Hepatic stellate cell (primary cell): ENCODE measurements at places on chromosomes 12 and 14.

- DNase-seq, result no peak
Observed at GRCh38 chr12:77122661-77123060, 57.3 kb upstream of the E2F7 start.

GRCh38 chr12:55516391-55516790 is 24.2 kb downstream of the OR6C68 start:
- no peak for DNase-seq

DNA sequence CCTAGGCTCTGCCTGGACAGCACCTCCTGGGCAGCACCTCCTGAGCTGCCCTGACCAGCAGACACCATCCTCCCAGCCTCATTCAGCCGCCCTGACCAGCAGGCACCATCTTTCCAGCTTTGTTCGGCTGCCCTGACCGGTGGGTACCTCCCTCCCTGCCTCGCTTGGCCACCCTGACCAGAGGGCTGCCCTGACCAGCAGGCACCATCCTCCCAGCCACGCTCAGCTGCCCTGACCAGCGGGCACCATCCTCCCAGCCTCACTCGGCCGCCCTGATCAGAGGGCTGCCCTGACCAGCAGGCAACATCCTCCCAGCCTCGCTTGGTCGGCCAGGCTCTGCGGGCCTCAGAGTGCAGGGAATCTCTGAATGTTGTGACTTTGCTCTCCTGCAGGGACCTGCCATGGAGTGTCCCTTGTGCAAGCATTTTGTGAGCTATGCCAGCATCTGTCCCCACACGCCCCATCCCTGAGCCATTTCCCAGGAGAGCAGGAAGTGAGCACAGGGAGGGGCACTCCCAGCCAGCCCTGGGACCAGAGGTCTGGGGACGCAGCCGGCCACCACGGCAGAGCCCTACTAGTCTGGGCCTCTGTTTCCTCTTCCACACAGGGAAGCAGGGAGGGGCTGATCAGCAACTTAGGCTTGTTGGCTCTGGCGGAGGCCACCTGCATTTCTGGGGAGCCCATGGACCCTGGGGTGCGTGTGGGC is 265.5 kb downstream of the SEC23A start:
- DNase-seq, result no peak

DNA sequence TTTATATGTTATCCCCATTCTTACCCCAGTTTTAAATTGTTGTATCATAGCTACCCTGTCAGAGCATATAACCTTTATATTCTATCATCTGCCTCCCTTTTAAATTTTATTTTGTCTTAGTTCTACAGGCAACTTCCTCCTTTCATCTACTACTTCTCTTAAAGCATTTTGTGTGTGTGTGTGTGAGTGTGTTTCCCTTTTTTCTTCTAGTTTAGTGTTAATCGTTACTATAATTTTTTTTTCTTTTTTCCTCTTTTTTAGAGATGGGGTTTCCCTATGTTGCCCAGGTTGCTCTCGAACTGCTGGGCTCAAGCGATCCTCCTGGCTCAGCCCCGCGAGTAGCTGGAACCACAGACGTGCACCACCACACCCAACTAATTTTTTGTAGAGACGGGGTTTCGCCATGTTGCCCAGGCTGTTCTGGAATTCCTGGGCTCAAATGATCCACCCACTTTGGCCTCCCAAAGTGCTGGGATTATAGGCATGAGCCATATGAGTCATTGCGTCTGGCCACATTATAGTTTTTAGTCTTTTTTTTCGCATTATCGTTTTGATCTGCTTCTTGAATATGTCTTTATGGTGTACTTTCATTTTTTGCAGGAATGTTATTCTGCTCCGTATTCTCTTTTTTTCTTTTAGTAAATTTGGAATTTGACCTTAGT is 33.1 kb upstream of the FBXO34 start:
- no peak for DNase-seq

DNA sequence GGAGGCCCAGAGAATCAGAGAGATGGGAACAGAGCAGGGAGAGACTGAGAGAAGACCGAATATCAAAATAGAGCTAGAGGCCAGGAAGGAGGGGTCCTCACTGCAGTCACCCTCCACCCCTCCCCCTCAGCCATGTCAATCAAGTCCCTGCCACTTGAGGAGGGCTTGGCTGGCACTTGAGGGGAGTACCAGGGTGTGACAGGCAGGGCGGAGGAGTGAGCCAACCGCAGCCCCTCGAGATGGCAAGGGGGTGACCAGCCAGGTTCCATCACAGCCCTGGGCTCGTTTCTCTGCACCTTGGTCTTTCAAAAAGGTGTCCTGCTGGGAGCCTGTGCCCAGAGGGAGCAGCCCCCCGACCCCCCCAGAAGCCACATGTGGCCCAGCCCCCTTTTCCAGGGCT is 4.2 kb downstream of the AQP5 start:
- no peak for DNase-seq

DNA sequence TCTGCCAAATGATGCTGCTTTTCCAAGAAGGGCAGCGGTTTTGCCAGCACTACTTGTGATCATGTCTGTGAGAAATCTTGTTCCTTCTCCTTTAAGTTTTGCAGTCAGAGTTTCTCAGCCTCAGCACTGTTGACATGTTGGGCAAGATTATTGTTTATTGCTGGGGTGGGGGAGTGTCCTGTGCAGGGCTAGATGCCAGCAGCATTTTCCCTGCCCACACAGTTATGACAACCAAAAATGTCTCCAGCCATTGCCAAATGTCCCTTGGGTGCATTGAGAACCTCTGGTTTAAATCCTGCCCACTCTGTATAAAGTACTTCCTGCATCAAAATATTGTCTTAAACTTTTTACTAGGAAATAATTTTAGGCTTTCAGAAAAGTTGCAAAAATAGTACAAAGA is 20.0 kb downstream of the TMEM132C start:
- no peak for DNase-seq

DNA sequence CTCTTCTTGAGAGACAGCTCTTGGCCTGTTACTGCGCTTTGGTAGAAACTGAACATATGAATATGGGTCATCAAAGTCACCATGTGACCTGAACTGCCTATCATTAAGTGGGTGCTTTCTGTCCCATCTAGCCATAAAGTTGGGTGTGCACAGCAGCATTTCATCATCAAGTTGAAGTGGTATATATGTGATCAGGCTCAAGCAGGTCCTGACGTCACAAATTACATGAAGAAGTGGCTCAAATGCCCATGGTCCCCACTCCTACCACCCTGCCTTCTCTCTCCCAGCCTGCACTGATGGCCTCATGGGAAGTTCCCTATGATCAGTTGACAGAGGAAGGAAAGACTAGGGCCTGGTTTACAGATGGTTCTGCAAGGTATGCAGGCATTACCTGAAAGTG is 308.8 kb upstream of the MGAT4C start:
- no peak for DNase-seq
